Right forelimb (tissue), 1 donor: ENCODE measurements at places on chromosomes 1 and 21.

- no peak for DNase-seq
Measured at GRCh38 chr1:162147760-162148159, 78.3 kb downstream of the NOS1AP start.

DNA sequence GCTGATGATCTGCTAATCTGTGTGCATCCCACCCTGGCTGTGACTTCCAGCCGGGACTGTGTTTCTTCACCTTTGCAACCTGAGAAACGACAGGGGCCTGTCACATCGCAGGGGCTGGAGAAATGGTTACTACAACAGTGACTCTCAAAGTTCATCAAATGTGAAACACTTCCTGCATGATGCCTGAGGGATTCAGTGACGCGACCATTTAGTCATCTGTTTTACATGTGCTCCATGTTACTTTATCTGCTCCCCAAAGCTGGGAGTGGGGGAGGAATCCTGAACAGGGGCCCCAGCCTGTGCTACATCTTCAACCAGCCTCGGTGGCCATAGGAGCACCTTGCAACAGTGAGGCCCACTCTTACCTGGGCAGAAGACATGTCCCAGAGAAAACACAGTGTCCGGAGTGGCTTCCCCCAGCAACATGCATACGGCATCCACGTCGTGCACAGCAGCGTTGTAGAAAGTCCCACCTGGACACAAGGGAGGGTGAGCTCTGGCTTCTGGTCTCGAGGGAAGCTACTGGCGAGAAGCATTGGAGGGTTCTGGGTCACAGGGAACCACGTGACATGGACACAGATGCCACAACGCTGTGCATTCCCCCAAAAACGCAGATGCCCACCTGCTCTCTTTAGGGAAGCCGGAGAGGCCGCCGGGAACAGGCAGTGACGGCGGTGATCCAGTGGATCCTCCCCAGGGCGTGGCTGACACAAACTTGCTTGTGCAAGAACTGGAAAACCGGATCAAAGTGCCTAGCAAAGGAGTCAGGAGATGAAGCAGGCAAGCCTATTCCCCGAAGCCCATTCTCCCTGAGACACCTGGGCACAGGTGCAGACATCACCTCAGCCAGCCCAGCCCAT is 9.6 kb upstream of the CCDC27 start:
- no peak for DNase-seq

- no peak for DNase-seq
Measured at GRCh38 chr1:205783904-205784303, 8.6 kb upstream of the RAB29 start.

GRCh38 chr1:222926566-222926965 is 111.7 kb downstream of the DISP1 start:
- DNase-seq, result no peak

- DNase-seq, result no peak
Measured at GRCh38 chr1:55217226-55217986, 2.2 kb upstream of the USP24 start.

DNA sequence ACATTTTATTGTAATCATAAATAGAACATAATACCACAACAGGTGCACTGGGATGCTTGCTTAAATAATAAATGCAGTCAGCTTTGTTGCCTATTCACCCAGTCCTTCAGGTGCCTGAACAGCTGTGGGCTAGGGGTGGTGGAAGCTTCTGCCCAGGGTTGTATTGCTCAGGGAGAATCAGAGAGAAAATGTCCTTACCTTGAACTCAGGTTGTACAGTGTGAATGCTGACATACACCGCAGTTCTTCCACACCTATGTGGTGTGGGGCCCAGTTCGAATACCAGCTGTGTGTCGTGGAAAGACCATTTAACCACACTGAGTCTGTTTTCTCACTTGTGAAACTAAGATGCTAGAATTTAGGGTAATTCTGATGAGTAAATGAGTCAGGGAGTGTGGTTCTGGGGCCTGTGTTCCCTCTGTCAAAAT is 115.7 kb upstream of the ATP1A1 start:
- DNase-seq, result no peak

- no peak for DNase-seq
Measured at GRCh38 chr21:36035381-36035791, 24.9 kb downstream of the SETD4 start.

GRCh38 chr1:25173809-25174340 is 58.4 kb downstream of the SYF2 start:
- DNase-seq, result no peak

- DNase-seq, result no peak
Measured at GRCh38 chr1:205287767-205288559, 33.6 kb downstream of the NUAK2 start.

GRCh38 chr1:211910913-211911485 is 80.4 kb upstream of the LPGAT1 start:
- DNase-seq, result no peak

GRCh38 chr1:27015260-27015659 is 2.6 kb upstream of the TENT5B start:
- no peak for DNase-seq

GRCh38 chr1:245096311-245097066 is 58.3 kb upstream of the KIF26B start:
- DNase-seq, result no peak

- DNase-seq, result no peak
Measured at GRCh38 chr1:89908672-89909436, 86.1 kb upstream of the ZNF326 start.

GRCh38 chr1:89815040-89815439 is 5.8 kb upstream of the LRRC8D start:
- DNase-seq, result no peak

GRCh38 chr1:217910203-217910602 is 279.1 kb downstream of the SPATA17 start:
- no peak for DNase-seq

DNA sequence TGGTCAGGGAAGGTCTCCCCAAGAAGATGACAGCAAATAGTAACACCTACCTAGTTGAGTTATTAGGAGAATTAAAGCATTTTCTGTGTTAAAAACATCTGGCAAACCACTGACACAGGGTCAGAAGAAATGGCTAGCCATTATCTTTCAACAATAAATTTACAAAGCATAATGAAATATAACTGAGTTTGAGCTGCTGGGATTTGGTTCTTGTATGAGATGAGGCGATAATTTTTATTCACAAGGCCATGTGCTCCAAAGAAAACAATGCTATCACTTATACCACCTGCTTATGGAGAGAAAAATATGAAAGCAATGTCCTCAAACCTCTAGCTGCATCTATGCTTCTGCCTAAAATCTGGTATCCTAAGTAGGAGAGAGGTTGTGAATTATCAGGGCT is 202.3 kb downstream of the CRB1 start:
- DNase-seq, result no peak

DNA sequence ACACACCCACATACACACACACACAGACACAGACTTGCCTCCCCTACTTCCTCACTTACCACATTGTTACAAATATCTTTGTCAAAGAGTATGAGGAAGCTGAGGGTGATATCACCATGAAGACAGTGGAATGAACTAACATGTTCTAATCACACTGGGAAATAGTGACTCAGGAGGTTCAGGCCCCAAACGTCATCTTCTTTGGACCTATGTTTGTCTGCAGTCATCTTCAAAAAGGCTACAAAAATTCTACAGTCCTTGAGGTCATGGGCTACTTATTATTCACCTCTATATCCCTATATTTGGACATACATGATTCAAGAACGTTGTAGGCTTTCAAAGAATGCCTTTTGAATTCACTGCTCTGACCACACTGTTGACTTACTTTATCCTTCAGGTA is 2.1 kb upstream of the LCE2C start:
- DNase-seq, result no peak

GRCh38 chr1:2463396-2463795 is 12.7 kb upstream of the PLCH2 start:
- DNase-seq, result no peak

- DNase-seq, result no peak
Measured at GRCh38 chr21:44800971-44801467, 601 bp downstream of the UBE2G2 start.

GRCh38 chr21:45102391-45102932 is 28.1 kb downstream of the ADARB1 start:
- DNase-seq, result no peak

DNA sequence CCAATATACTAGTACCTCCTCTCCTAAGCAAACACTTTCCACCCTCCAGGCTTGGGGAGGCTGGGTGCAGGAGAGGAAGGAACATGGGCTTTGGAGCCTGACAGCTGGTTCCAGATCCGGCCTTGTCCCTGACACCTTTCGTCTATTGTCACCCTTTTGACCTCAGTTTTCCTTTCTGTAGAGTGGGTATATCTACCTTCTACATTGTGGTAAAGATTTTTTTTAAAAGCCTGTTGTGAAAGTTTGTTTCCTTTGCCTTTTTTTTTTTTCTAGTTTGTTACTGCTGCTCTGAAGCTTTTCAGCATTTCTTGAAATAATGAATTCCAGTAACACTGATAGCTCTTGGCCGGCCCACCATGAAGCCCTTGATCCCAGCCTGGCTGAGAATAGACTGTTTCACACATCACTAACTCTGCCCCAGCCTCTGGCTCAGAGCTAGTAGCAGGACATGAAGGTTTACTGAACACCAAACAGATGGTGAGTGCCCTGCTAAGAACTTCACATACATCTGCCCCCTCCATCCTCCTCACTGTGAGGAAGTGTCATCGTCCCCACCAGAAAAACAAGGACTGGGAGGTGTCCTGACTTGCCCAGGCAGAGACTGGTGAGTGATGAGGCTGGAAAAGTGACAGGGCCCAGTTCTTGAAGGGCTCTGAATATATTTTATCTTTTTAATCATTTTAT is 33.0 kb upstream of the ID3 start:
- DNase-seq, result no peak

GRCh38 chr21:36917471-36918158 is 48.9 kb downstream of the HLCS start:
- peak; percentile 52 for DNase-seq

DNA sequence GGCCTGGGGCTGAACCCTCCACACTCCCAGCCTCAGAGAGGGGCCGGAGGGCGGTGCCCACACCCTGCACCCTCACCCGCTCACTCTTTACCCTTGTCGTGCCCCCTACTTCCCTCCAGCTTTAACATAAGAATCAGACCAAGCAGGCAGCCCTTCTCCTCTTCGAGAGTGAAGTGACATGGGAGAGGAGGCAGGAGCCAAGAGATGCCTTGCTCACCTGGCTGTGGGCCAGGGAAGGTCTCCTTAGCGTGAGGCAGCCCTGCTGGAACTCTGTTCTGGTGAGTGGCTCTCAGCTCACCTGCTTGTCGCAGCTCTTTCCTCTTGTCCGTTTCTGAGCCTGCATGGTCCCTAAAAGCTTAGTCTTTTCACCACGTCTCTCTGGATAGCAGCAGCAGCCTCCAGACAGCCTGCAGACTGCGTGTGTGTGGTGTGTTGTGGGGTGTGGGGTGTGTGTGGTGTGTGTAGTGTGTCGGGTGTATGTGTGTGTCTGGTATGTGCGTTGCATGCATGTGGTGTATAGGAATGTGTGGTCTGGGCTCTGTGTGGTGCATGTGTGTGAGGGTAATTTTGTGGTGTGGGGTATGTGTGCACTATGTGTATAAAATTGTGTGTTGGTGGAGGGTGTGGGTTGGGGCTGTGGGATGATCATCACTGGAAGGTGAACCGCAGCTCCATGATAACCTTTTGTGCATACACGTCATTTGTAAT is 86.7 kb downstream of the CCDC185 start:
- no peak for DNase-seq

DNA sequence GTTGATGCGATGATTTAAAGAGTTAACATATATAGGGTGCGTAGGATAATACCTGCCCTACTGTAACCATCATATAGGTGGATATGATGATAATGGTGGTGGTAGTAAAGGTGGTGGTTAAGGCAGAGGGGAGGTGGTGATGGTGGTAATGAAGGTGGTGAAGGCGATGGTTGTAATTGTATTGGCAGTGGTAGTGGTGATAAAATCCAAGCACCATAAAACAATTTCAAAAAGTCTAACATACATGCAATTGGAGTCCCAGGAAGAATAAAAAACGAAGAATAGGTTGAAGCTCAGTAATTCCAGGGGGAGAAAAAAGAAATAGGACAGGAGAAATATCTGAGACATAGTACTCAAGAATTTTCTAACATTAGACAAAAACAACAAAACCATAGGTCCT is 27.3 kb upstream of the RAB4A start:
- no peak for DNase-seq

DNA sequence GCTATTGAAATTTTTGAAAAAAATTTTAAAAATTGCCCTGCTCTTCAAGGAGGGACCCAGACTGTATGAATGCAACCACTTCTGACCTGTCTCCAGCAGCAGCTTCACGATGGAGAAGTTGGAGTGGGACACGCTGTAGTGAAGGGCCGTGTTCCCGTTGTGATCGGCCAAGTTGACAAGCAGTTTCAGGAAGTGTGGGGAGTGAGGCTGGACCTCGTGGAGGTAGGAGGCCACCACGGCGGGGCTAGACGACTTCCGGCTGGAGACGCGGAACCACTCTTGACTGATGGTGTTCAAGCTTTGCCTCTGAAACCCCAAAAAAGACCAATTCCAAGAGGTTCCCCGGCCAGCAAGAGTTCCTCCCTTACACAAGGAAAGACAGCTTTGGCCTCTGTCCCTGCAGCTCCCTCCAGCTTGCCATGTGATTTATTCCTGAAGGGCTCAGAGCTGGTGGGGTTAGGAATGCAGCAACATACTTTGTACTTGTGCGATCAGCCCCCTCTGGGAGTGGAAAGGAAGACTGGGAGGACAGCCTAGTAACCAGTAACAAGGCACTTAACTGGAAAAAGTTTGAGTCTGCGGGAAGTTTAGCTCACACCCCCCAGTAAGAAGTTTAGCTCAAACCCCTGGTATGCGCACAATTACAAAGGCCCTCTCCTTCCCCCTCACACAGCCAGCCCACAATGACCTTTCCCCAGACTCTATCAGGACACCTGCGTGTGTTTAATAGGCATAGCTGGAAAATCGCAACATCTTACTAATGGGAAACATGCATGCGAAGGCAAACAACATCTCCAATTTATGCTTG is 56.0 kb downstream of the KANK4 start:
- DNase-seq, result no peak

DNA sequence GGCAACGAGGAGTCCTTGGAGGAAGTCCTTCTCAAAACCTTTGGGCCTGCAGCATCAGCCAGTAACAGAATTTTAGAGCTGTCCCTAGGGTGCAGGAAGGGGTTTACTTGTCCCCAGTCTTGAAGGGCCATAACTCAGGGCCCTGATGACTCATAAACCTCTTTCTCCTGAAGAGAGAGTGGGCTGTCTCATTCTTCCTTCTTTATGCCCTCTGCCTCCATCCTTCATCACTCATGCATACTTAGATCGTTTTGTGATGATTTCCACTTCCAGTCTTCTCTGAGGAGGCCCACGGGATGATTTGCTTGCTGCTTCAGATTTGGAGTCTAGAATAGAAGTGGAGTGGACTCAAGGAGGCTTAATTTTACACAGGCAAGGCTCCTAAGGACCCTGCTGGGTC is 60.2 kb downstream of the NDUFS5 start:
- no peak for DNase-seq

DNA sequence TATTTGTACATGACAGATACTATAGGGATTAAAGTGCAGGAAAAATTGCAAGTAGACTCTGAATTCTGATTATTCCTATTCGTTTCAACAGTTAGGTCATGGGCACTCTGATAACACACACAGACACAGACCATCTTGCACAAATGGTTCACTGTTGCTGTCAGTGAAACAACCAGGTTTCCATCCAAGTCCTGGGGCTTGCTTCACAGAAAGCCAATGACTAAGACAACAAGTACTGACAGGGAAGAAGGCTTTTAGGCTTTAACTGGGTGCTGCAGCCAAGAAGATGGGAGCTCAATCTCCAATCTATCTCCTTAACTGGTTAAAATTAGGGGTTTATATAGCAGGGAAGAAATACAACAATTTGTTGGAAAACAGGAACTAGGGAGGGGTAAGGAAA is 57.6 kb downstream of the RIMS3 start:
- DNase-seq, result no peak
